Stimulated activated CD8-positive, alpha-beta memory T cell treated with anti-CD3 and anti-CD28 coated beads, Interleukin-15, amount 100 ng/mL, for 4 hours (primary cell): ENCODE measurements at places on chromosomes 1 and 21.

- no peak for DNase-seq
These were observed 118.5 kb upstream of the C1orf174 start for GRCh38 chr1:4018466-4019146.

DNA sequence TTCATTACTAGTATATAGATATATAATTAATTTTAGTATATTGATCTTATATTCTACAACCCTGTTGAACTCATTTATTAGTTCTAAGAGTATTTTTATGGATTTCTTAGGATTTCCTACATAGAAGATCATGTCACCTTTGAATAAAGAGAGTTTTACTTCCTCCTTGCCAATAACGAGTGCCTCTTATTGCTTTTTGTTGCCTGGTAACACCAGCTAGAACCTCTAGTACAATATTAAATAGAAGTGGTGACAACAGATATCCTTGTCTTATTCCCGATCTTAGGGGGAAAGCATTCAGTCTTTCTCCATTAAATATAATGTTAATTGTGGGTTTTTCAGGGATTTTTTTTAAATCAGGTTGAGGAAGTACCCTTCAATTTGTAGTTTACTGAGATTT lies 40.8 kb downstream of the WNT2B start:
- no peak for DNase-seq

DNA sequence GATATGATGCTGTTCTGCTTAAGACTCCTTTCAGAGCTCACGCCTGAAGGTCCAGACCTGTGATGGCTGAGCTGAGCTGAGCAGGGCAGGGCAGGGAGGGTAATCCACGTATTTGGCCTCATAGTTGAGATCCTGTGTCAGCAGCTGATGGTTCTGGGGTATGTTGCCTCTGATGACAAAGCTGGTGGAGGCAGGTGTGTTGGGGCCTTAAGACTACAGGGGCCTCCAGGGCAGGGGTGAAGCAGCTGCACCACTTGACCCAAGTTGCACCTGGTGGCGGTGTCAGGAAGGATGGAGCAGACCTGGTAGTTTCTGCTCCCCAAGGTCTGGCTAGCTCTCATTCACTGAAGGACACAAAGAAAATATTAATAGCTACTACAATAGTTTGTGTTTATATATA lies 57.0 kb downstream of the FCRL5 start:
- no peak for DNase-seq

DNA sequence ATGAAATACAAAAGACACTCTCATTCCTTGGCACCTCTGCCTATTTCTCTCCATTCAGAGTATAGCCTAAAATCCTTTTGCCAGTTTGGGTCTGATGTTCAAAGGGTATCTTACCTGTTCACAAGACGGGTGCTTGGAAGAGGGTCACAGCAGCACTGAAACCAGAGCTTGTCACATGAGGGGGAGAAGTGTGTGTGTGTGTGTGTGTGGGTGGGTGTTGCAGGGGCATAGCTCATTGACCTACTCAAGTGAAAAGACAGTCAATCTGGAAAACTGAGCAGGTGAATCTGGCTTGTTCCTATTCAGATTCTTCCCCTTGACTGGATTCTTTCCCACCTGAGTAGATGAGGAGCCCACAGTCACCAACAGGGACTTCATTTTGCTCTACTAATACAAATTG lies 63.9 kb downstream of the KCTD3 start:
- no peak for DNase-seq

GRCh38 chr1:62732331-62732730 lies 44.1 kb upstream of the DOCK7 start:
- DNase-seq = no peak

- no peak for DNase-seq
These were observed 113.5 kb downstream of the OMA1 start for GRCh38 chr1:58432851-58433668.

- DNase-seq = peak; percentile 88
These were observed 21.0 kb downstream of the H3-3A start for GRCh38 chr1:226083302-226084101.

GRCh38 chr1:26690157-26690556 lies 5.7 kb upstream of the ARID1A start:
- DNase-seq = no peak

DNA sequence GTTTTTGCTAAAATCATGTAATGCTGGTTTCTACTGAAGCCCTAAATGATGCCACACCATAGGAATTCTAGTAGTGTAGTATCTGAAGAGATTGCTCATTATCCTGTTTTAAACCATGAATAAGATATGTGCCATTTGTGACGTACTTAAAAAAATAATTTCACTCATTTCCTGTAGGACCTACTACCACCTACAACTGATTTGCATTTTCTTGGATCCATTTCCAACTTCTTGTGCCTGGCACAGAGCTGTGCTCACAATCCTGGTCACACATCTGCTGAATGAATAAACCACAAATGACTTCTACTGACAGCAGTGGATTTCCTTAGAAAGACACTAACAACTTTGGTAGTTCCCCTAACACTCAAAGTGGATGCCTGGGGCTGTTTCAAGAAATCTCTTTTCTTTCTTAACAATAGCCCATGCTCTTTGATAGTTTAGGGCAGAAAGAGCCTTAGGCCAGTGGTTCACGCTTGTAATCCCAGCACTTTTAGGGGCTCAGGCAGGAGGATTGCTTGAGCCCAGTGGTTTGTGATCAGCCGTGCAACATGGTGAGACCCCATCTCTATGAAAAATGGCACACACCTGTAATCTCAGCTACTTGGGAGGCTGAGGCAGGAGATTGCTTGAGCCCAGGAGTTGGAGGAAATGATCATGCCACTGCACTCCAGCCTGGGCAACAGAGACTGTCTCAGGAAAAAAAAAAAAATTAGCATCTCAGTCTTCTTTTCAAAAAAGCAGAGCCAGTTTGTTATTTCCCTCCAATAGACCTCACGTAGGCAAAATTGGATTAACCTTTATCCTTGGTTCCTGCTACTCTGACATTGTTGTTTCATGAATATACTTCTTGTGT lies 13.0 kb upstream of the BATF3 start:
- no peak for DNase-seq

GRCh38 chr1:8646189-8646588 lies 171.3 kb downstream of the RERE start:
- no peak for DNase-seq

- DNase-seq = no peak
These were observed 595 bp upstream of the DDR2 start for GRCh38 chr1:162631546-162632191.

GRCh38 chr21:17699524-17700189 lies 87.0 kb upstream of the BTG3 start:
- DNase-seq = no peak

- DNase-seq = no peak
These were observed 18.7 kb downstream of the RAP1A start for GRCh38 chr1:111638320-111638719.

DNA sequence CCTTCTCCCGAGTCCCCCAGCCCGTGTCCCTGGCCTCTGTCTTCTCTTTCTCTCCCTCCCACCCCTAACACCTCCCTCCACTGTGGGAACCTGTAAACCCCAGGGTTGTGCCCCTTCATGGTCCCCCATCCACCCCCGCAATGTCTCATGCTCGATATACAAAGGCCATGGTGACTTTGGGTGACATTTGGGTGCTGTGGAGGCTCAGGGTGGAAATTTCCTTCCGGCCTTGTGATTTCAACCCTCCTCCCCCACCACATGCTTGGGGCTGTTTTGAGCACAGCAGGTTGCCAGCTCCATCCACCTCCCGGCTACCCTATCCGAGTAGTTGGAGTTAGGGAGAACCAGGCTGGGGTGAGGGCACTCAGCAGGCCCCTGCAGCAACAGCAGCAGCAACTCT lies 25.7 kb upstream of the VPS13D start:
- peak; percentile 49 for DNase-seq

GRCh38 chr1:34822202-34822601 lies 29.4 kb downstream of the GJA4 start:
- DNase-seq = no peak

DNA sequence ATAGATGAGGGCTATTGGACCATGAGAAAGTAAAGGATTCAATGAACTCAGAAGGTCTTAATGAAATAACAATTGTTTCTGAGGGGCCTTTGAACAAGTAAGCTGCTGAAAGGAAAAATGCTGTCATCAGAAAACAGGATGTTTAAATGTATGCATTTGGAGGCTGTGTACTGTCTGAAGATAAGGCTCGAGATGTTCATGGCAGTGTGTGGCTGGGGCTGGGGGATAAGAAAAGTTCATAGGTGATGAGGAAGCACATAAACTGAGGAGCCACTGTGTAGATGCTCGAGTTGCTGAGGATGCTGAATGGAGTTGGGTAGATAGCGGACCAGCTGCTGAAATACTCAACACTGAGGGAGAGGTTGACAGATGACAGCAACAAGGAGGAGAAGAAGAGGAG lies 17.8 kb downstream of the THEM4 start:
- DNase-seq = no peak

DNA sequence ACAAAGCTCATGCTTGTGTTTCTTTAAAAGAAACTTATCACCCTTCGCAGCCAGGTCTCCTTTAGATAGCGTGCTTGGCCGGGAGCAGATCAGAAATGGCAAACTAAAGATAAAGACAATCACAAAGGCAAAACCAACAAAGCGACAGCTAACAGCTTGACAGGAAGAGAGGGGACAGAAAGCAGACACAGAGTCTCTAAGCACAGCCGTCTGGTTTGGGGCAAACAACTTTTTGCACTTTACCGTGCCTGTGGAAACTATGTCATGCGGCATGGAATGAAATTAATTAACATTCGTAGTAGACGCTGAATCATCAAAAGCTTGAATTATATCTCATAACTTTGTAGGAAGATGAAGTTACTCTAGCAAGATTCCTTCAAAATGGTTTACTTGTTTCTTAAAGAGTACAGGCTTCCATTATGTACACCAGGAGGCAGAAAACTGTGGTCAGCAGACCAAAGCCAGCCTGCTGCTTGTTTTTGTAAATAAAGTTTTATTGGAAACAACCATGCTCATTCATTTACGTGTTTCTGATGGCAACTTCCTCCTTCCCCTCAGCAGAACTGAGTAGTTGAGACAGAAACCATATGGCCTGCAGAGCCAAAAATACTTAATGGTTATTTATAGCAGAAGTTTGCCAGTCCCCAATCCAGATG lies 183.2 kb downstream of the KIF26B start:
- no peak for DNase-seq

GRCh38 chr1:2607641-2608091 lies 21.1 kb downstream of the PRXL2B start:
- no peak for DNase-seq

DNA sequence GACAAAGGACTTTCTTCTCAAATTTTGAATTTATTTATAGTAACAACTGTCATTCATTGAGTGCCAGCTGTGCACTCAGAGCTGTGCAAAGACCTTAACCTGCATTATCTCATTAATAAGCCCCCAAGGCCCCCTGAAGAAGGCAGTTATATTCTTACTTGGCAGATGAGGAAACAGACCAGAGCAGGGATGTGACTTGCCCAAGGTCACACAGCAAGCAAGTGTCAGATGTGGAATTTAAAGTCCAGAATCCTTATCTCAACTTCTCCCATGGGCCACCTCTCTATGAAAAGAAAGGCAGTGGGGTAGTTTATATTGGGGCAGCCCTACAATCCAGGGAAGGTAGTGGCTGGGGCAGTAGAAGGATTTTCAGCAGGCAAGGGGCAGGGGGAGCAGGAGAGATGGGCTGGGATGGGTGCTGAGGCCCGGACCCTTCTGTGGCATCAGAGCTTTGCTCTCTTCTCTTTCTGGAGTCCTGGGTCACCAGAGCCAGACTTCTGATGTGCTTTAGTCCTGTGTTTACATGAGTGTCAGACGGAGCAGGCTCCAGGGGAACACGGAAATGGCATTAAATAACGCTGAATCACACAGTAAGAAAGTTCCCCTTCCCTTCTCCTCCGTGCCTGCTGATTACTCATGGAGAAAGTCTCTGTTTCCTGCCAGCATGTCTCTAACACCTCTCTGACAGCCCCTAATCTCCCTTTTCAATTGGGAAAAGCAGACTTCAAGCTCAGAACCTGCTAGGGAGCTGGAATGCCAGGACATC lies 39.5 kb downstream of the EPHB2 start:
- DNase-seq = no peak

DNA sequence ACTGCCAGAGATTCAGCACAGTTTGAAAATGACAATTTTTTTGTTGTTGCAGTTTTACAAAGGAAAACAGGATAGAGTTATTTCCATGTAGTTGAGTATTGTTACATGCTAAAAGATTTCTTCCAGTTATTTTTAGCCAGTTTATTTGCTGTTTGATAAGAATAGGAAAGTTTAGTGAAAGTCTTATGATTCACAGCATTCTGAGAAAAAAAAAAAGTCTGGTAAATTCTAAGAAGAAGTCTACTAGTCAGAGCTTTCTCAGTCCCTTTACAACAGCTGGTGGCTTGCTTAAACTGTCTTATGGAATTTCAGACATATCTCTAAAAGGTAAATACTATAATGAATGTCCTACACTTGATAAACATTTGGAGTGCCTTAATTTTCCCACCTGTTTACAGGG lies 341.7 kb downstream of the DSCAM start:
- no peak for DNase-seq

GRCh38 chr1:116515702-116516101 lies 55.1 kb downstream of the CD58 start:
- DNase-seq = no peak

- no peak for DNase-seq
These were observed 7.1 kb downstream of the CYB561D1 start for GRCh38 chr1:109500941-109501381.
